Upper lobe of left lung (tissue), 6 donors: ENCODE measurements at places on chromosomes 13 and 19. TPM values are rescaled to one million over a fixed set of nuclear protein-coding genes. Genes with fewer than 3 reads are reported as not detected.

- DNase-seq = no peak
Measured at GRCh38 chr13:46572752-46573431, 19.9 kb downstream of the LRCH1 start.

DNA sequence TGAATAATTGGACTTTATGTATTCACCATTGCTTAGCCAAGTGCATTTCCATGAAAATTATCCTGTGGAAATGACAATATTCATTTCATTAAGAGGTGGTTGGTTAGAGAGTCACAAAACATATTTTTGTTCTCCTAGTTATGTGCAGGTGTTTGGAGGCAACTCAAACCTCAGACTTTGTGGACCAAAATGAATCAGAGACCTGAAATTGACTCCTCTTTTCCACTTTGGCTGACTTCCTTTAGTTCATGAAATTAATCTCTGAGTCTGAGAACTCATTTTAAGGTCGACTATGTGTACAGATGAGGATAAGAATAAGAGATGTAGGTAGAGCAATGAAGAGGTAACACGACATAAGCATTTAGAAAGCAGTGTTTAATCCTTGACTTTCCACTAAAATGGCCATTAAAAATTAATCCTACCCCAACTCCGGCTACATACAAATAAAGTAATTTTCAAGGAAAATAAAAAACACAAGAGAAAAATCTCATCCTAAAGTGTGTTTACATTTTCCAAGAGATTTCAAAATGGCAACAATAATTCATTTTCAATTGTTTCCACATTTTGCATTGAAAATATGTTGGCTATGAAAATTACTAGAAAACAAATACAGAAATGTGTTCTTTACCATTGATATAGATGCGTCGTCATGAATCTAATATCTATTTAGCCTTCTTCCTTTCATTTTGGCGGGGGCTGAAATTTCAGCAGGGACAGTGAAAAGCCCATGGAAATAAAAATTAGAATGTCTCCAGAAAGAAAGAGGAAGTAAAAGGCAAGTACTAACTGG is 185.4 kb upstream of the CSNK1A1L start:
- DNase-seq = no peak

MAST1 gene
- 0.61 TPM for total RNA-seq

GRCh38 chr13:37595162-37595561 is 3.4 kb downstream of the POSTN start:
- no peak for DNase-seq

- DNase-seq = no peak
Measured at GRCh38 chr13:24081387-24081786, 79.1 kb upstream of the SPATA13 start.
